CD4-positive, alpha-beta T cell treated with Interleukin-17A for 1 hour (primary cell): ENCODE measurements at places on chromosomes 13 and 19.

DNA sequence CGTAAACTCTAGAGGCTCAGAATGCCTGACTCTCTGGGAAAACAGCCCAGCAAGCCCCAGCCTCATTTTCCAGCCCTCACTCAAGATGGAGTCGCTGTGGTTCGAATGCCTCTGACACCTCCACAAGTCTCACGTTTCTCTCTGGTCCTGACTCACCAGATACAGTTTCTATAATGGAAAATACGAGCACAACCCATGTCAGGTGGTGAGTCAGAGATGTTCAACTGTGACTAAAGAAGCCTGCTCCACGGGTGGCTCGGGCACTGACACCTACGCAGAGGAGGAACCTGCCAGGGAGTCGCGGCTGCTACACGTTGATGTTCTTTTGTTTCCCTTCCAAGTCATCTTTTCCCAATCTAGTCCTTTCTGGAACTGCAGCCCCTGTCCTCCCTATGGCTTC is 87.1 kb upstream of the STK24 start:
- no peak for DNase-seq

DNA sequence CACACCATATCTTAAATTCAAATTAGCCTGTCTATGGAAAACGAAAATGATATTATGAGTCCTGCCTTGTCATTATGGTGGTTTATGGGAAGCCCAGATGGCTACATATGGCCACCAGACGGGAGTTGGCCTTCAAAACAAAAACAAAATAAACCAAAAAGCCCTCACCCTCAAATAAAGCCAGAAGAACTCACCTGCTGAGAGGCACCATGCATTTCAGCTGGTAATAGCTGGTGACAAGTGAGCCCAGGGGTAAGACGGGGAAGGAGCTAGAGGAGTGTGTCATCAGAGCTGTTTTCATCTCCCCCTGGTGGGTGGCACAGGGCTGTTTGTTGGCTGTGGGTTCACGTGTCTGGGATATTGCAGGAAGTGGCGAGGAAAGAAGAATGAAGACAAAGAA is 152.9 kb downstream of the EFNB2 start:
- no peak for DNase-seq

DNA sequence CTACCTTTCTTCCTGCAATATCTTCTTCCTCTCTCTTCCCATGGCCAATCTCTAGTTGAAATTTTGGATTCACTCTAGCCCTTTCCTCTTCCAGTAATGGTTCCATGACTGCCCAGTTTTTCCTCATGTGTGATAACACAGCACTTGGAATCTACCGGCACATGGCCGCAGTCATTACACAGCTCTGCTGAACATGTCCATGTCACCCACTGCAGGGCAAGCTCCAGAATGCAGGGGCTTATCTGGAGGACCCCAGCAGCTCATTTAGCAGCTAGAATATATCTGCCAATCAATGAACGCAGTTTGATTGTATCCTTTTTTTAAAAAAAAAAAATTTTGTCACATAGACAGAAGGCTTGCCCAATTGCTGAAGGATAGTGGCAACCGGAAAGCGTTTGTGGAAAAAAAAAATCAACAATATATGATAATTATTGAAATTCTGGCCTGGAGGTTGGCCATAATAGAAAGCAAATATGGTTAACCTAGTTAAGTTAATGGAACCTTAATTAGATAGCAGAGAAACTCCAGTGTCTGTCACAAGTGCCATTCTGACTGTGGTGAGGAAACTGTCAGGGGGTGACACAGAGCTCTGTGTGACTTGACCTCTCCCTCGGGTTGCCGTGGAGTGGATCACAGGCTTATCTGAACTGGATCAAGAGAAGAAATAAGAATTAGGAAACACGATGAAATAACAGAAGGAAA is 426.7 kb downstream of the LIG4 start:
- DNase-seq = no peak

- DNase-seq = no peak
These were observed 379.4 kb upstream of the DACH1 start for GRCh38 chr13:72246396-72246795.

DNA sequence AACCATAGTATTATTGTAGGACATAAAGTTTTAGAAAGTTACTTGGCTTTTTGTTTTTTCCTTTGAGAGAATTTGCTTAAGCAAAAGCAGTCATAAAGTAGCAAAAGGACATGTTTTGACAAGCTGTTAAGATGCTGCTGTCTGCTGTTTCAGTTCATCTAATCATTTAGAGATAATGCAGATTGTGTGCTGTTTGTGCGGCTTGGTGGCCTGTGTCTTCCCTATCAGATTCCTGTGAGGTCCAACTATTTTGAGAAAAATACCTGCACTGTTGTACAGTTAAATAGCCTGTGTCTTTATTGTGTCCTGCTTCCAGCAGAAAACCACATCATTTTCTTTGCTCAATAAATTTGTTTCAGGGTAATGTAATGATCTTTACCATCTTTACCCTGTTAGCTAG is 20.0 kb downstream of the UCHL3 start:
- DNase-seq = no peak

DNA sequence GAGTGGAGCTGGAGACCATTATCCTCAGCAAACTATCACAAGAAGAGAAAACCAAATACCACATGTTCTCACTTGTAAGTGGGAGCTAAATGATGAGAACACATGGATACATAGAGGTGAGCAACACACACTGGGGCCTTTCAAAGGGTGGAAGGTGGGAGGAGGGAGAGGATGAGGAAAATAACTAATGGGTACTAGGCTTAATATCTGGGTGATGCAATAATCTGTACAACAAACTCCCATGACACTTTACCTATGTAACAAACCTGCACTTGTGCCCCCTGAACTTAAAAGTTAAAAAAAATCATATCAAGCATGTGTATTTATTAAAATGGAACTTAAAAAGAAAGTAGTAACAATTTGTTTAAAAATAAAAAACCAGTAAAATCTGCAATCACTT is 5.0 kb downstream of the SIGLEC14 start:
- DNase-seq = no peak

- no peak for DNase-seq
These were observed 1.8 kb downstream of the PTGER1 start for GRCh38 chr19:14473073-14473977.
